ENCODE measurements at places on chromosomes 2 and 18.

- DNase-seq: no peak
Observed at GRCh38 chr2:240555541-240556250, 2.1 kb downstream of the ANKMY1 start.

DNA sequence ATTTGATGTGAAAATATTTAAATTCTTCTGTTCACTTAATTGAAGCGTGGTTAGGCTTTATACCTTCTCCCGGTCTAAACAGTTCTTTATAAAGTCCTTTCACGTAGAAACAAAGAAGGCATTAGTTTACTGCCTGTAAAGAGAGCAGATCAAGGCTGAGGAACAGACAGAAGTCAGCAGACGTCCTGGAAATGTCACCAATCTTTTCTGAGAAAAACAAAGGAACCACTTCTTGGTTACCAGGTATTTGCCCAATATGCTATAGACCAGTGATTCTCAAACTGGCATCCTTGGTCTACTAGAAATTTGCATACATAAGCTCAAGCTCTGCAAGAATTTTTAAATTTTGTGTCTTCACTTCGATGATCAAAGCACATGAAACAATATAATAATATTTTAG lies 89.2 kb upstream of the STK17B start:
- DNase-seq: no peak

DNA sequence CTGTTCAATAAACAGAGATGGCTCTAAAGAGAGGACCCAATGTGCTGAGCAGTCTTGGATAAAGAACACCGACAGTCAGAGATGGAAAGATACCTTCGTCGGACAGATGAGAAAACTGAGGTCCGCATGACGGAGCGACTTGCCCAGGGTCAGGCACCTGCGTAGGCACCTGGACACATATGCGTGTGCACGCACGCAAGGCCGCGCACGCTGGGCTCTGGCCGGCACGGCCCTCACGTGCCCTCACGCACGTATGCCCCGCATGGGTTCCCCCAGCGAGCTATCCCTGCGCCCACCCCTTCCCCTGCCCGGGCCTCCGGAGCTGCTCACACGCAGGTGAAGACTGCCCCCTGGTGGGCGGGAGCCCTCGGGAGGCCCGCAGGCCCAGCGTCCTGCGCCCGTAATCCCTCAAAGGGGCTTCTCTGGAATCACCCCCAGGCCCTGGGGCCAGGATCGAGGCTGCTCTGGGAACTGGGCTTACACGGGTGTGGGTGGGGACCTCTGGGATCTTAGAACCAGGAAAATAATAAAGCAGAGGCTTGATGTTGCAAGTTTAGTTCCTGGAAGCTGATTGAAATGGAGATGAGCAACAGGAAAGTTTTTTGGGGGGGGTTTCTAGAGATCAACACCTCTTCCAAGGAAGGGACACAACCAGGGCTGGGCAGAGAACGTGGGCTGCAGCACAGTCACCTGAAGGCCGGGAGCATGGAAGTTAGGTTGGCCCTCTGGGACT lies 246.3 kb downstream of the TNS1 start:
- DNase-seq: peak; percentile 92

DNA sequence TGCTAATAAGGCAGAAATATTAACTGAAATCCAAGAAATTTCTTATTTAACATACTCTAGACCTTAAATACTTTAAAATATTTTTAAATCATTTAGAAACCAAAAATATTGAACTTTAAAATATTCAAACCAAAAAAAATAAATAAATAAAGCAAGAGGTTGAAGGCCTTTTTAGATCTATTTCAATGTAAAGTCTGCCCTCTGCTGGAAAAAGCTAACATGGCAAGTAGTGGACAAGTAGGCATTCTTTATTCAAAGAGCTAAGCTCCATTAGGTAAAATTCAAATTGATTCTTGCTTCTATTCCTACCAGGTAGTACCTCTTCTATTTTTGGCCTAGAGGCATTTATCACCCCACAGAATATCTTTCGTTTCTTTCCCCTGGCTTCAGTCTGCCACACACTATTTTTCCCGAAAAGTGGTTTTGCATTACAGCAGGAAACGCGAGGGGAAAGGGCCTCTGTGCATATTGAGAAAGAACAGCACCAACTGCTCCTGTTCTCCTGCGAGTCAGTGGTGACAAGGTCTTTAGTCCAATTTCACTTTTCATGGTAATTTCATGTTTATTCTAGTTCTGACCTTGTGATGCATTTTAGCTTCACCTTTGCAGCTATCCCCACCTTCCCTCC lies 20.4 kb downstream of the IFIH1 start:
- peak; percentile 54 for DNase-seq

DNA sequence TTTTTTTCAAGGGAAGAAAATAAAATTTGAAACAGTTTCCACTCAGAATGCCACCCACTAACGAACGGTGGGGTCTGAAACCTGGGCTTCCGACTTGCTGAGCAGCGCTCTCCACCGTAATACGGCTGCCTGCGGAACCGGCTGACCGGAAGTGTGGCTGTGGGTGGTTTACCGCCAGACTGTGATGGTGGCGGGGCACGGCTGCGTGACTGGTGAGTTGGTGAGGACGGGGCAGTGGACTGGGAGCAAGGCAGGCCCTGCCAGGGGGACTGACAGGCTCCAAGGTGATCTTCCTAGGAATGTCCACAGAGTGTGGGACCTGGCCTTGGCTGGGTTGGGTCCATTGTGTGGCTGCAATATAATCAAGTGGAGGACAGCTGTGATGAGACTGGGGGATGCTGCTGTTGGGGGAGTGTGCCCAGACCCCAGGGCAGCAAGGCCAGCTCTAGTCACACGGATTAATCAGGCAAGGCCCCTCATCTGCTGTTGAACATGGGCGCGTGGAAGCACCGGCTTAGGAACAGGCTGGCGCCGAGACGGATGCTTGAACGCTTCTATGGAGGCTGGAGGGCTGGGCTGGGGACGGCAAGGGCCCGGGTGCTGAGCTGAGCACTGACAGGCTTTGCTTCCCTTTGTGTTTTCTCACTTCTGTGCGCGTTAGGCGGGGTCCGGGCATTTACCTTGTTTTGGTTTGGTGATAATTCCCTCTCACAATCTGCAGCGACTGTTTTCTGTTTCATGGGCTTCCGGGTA lies 357.7 kb upstream of the SPRED2 start:
- DNase-seq: no peak

DNA sequence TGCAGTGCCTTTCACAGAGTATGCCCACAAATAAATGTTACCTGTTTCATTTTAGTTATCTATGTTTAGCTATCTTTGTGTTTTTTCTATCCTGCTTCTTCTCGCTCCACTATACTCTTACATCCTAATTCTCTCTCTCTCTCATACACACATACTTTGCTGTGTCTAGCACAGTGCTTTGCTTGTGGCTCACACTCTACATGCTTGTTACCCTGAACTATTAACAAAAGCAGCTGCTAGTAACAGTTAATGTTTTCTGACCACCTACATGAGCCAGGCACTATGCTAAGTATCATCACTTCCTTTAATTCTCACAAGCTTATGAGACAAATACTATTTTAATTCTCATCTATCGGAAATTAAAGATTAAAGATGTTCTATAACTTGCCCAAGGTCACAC lies 390.5 kb upstream of the HNRNPA3 start:
- no peak for DNase-seq

DNA sequence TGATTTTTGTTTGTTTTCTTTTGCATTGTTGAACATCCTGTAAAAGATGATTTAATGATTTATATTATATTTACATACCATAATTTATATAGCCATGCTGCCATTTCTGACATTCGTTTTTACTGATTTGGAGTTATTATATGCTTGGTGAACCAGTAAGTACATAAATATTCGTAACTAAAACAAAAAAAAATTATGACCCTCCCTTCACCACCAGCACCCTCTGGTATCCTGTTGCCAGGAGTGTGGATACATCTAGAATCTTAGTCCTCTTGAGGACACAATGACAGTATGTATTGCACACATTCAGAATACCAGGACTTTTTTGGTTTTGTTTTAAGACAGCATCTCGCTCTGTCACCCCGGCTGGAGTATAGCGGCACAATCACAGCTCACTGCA lies 43.9 kb upstream of the B3GNT7 start:
- DNase-seq: no peak

Measured in ecto neural progenitor cell (in vitro differentiated cells).